Peyer's patch (tissue), 4 donors: ENCODE measurements at places on chromosomes 2 and 18. TPM values are rescaled to one million over a fixed set of nuclear protein-coding genes. Genes with fewer than 3 reads are reported as not detected.

- no peak for DNase-seq
These were observed 566.4 kb upstream of the ID2 start for GRCh38 chr2:8115456-8115855.

Gene FHOD3
- 10.7 TPM for total RNA-seq

- H3K27me3 ChIP-seq = peaks cover 19% of the 10 kb centered on the region
- no peak within 1 kb of the TSS for H3K27ac ChIP-seq
- no peak for DNase-seq
- H3K4me3 ChIP-seq = peak within 1 kb of the TSS; percentile 60
- no peaks in the 10 kb centered on the region for H3K36me3 ChIP-seq
These were observed at the start of gene LRP2 for GRCh38 chr2:169362118-169362893. TSS of gene LRP2 (minus strand) at chr2:169362534. CDS start at chr2:169362399, 135 bp downstream.

Gene PROM2
- 53.6 TPM for total RNA-seq

- peaks cover 5% of the 10 kb centered on the region for H3K4me1 ChIP-seq
- no peak for DNase-seq
- no peaks in the 10 kb centered on the region for H3K27me3 ChIP-seq
- H3K36me3 ChIP-seq = no peaks in the 10 kb centered on the region
These were observed 37.7 kb downstream of the ANKRD12 start for GRCh38 chr18:9174302-9174701.

Gene PLEKHH2
- 158 TPM for total RNA-seq

DNA sequence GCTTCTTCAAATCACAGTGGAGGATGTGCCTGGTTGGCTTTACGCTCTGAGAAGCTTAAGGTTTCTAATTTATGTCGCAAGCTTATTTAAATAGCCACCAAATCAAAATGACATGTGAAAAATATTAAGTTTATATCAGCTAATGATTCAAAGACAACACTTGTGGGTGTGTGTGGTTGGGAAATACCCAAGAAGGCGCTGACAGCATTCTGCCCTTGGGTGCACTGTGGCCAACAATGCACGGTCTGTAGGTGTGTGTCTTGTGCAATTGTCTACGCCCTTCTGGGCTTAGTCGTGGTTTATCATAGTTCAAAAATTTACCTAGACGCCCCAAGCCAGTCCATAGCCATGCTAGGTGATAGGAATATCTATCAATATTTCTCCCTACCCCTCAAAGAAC is 60.9 kb downstream of the KCTD1 start:
- H3K4me1 ChIP-seq = no peaks in the 10 kb centered on the region
- no peak overlapping the region for H3K4me3 ChIP-seq
- no peaks in the 10 kb centered on the region for H3K36me3 ChIP-seq
- H3K27ac ChIP-seq = no peak overlapping the region
- no peaks in the 10 kb centered on the region for H3K27me3 ChIP-seq

Gene LRRTM1
- not detected for total RNA-seq

Gene AQP12A
- 9.2 TPM for total RNA-seq

DNA sequence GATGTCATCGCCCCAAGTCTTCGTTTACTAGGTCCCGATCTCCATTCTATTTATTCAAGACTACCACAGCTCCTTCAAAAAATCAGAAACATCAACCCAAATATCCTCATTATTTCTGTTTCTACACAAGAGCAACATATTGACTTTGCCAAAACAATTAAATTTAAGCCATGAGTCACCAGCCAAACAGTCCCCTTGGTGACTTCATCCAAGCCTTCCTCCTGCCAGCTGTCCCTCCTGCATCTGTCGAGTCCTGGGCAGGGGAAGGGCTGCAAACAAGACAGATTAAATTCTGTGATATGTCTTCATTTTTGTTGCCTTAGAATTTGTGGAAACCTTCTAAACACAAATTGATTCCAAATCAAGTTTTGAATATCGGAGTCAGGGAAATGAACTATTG is 110.3 kb downstream of the SP3 start:
- H3K4me1 ChIP-seq = no peaks in the 10 kb centered on the region
- H3K27ac ChIP-seq = no peak overlapping the region
- no peak overlapping the region for H3K4me3 ChIP-seq
- H3K27me3 ChIP-seq = no peaks in the 10 kb centered on the region
- no peaks in the 10 kb centered on the region for H3K36me3 ChIP-seq
- no peak for DNase-seq

- no peak overlapping the region for H3K4me3 ChIP-seq
- H3K27me3 ChIP-seq = no peaks in the 10 kb centered on the region
- no peaks in the 10 kb centered on the region for H3K36me3 ChIP-seq
- DNase-seq = no peak
- H3K27ac ChIP-seq = no peak overlapping the region
These were observed 247.8 kb downstream of the MYT1L start for GRCh38 chr2:2083113-2083758.

Gene MBP
- total RNA-seq = 40.9 TPM

Gene ALMS1
- total RNA-seq = 52.8 TPM

Gene C2orf78
- not detected for total RNA-seq

- DNase-seq = no peak
- no peak overlapping the region for H3K27ac ChIP-seq
- H3K4me1 ChIP-seq = no peaks in the 10 kb centered on the region
- H3K4me3 ChIP-seq = no peak overlapping the region
- no peaks in the 10 kb centered on the region for H3K27me3 ChIP-seq
These were observed 1913.1 kb upstream of the PIK3C3 start for GRCh38 chr18:40041951-40042350.

Gene AFF3
- total RNA-seq = 216 TPM

DNA sequence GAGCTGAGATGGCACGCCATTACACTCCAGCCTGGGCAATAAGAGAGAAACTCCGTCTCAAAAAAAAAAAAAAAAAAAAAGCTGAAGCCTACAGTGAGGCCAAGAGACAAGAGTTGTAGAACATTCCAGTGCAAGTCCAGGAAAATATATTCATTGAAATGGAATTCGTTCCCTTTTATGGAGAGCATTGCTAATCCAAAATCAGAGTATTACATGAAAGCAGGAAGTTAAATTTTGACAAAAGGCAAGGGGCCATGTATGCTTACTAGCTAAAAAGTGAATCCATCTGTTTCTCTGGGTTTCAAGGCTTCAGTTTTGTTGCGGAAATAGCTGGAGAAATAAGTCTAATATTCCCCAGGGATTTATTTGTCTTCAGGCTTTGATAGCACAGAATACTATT is 471.7 kb downstream of the THSD7B start:
- no peak overlapping the region for H3K27ac ChIP-seq
- H3K27me3 ChIP-seq = no peaks in the 10 kb centered on the region
- H3K36me3 ChIP-seq = no peaks in the 10 kb centered on the region
- no peaks in the 10 kb centered on the region for H3K4me1 ChIP-seq
- H3K4me3 ChIP-seq = no peak overlapping the region

DNA sequence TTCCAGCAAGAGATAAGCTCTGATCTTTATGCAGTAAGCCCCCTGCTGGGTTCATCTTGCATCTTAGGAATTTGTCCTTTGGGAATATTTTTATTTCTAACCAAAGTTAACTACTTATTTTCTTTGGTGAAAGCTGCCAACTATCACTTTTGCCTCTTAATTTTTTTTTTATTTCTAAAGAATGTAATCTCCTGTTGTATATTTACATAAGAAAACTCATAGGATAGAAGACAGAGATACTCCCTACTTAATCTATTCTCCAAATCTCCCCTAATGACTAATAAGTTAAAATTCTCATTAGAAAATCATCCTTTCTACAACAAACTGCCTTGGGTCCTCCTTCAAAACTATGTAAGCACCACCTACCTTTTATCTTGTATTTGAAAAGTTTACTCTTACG is 612.2 kb upstream of the SLC39A10 start:
- no peaks in the 10 kb centered on the region for H3K36me3 ChIP-seq
- no peaks in the 10 kb centered on the region for H3K4me1 ChIP-seq
- no peak for DNase-seq
- H3K27me3 ChIP-seq = no peaks in the 10 kb centered on the region
- no peak overlapping the region for H3K27ac ChIP-seq

DNA sequence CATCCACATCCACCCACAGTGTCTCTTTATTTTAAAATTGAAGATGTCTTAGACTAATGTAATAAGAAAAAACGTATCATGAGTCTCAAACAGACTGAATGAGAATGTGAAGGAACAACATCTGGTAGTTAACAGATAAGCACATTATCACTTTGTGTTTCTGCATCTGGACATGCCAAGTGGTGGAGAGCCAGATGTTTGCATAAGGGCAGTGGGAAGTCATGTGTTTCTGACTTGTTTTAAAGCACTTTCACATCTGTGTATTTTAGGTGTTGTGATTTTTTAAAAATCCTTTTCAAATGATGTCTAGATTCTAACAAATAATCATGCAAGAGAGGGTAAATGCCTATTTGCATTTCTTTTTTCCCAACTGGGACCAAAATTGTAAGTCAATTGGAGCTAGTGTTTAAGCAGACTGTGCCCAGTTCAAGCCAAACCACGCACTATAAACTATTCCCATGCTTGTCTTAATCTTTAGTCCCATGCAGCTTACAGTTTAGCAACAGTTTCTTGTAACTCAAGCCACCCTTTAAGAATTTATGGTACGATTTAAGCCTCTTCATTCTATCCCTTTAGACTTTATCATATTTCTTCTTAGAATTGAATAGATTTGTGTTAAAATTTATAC is 272.7 kb upstream of the DOK6 start:
- no peaks in the 10 kb centered on the region for H3K4me1 ChIP-seq
- no peak overlapping the region for H3K4me3 ChIP-seq
- no peak overlapping the region for H3K27ac ChIP-seq
- H3K36me3 ChIP-seq = no peaks in the 10 kb centered on the region
- no peak for DNase-seq

Gene CFC1
- total RNA-seq = not detected

DNA sequence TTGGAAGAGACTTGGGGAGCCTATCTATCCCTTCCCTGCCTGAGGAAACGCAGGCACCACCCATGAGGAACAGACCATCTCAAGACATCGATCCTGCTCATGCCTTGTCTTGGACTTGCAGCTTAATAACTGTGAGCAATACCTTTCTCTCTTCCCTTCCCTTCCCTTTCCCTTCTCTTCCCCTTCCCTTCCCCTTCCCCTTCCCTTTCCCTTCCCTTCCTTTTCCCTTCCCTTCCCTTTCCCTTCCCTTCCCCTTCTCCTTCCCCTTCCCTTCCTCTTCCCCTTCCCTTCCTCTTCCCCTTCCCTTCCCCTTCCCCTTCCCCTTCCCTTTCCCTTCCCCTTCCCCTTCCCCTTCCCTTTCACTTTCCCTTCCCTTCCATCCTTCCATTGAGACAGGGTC is 650.7 kb upstream of the SOX11 start:
- no peaks in the 10 kb centered on the region for H3K4me1 ChIP-seq
- no peak overlapping the region for H3K27ac ChIP-seq
- H3K4me3 ChIP-seq = no peak overlapping the region
- H3K36me3 ChIP-seq = no peaks in the 10 kb centered on the region
- no peaks in the 10 kb centered on the region for H3K27me3 ChIP-seq

GRCh38 chr2:1097101-1097500 is 146.5 kb downstream of the SNTG2 start:
- H3K36me3 ChIP-seq = no peaks in the 10 kb centered on the region
- H3K27ac ChIP-seq = no peak overlapping the region
- DNase-seq = no peak
- no peaks in the 10 kb centered on the region for H3K27me3 ChIP-seq
- H3K4me1 ChIP-seq = no peaks in the 10 kb centered on the region

DNA sequence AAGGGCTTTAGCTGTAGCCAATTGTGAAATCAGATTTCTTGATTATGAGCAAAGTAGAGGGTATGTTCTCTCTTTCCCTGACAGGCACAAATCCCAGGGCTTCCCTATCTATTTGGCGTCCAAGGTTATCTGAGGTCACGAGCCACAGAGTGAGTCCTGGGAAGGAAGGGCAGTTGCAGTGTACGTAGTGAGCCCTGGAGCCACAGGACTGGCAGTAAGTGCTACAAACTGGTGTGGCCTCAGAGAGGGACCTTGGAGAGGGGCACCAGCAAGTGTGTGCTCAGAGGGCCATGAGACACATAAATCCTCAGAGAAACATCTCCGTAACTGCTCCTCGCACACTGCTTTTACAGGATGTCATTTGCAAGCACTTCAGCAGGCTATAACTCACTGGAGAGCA is 115.5 kb upstream of the SH3BP4 start:
- no peaks in the 10 kb centered on the region for H3K36me3 ChIP-seq
- no peak overlapping the region for H3K4me3 ChIP-seq
- no peaks in the 10 kb centered on the region for H3K27me3 ChIP-seq

DNA sequence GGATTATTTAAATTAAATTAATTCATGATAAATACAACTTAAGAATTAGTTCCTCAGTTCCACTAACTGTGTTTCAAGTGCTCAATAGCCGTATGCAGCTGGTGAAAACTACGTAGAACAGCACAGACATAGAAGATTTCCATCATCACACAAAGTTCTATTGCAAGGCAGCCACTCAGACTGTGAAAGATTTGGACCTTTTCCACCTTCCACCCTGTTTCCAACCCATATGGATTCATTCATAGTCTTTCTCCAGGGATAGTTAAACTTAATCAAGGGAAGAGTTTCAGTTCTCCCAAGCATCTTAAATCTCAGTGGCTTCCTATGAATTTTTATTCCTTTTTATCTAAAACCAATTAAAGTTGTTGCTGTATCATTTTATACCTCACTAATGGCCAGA is 2030.8 kb downstream of the SUCLG1 start:
- no peak overlapping the region for H3K27ac ChIP-seq
- no peaks in the 10 kb centered on the region for H3K4me1 ChIP-seq
- DNase-seq = no peak
- H3K4me3 ChIP-seq = no peak overlapping the region
- H3K27me3 ChIP-seq = no peaks in the 10 kb centered on the region
- no peaks in the 10 kb centered on the region for H3K36me3 ChIP-seq

GRCh38 chr2:238296638-238297457 is 8.4 kb upstream of the PER2 start:
- no peaks in the 10 kb centered on the region for H3K36me3 ChIP-seq
- H3K4me3 ChIP-seq = no peak overlapping the region
- no peak for DNase-seq
- no peaks in the 10 kb centered on the region for H3K27me3 ChIP-seq
- no peaks in the 10 kb centered on the region for H3K4me1 ChIP-seq

Gene C2orf49
- 83.3 TPM for total RNA-seq
